ENCODE measurements at places on chromosomes 6 and 20.
A peak's percentile ranks its signal among the peaks of the same experiment; 100 is the strongest.

DNA sequence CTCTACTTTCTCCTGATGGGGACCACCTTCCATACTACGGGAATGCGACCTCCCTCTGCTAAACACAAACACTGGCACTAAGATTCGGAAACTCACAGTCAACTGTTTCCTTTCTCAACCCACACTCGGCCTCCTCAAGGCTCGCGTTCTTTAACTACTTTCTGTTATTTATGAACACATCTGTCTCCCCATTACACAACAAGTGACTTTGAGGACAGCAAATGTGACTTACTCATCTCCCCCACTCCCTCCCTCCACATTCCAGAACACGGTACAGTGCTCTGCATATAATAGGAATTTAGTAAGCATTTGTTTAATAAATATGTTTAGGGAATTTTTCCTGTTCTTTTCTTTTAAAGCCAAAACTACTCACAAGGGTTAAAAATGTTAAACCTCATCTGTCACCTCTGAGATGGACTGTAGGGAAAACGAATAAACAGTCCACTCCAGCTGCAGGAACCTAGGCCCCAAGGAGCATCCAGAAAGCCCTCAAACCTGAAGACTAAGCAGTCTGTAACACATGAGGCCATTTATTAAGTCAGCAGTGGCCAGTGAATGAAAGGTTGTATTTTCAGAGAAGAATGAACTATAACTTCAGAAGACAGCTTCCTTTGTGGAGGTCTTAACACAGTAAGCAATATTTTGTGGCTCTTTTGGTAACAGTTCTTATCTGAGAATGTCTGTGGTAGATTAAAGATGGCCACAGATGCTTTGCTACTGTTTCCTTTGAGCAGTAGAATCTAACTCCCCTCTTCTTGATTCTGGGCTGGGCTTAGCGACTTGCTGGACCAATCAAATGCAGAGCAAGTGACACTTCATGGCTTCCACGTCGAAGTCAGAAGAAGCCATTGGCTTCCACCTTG, 209.6 kb upstream of the DTNBP1 start:
- no peak for DNase-seq
- H3K4me1 ChIP-seq = no peaks in the 10 kb centered on the region
- H3K36me3 ChIP-seq = no peaks in the 10 kb centered on the region
- no peak overlapping the region for H3K27ac ChIP-seq

DNA sequence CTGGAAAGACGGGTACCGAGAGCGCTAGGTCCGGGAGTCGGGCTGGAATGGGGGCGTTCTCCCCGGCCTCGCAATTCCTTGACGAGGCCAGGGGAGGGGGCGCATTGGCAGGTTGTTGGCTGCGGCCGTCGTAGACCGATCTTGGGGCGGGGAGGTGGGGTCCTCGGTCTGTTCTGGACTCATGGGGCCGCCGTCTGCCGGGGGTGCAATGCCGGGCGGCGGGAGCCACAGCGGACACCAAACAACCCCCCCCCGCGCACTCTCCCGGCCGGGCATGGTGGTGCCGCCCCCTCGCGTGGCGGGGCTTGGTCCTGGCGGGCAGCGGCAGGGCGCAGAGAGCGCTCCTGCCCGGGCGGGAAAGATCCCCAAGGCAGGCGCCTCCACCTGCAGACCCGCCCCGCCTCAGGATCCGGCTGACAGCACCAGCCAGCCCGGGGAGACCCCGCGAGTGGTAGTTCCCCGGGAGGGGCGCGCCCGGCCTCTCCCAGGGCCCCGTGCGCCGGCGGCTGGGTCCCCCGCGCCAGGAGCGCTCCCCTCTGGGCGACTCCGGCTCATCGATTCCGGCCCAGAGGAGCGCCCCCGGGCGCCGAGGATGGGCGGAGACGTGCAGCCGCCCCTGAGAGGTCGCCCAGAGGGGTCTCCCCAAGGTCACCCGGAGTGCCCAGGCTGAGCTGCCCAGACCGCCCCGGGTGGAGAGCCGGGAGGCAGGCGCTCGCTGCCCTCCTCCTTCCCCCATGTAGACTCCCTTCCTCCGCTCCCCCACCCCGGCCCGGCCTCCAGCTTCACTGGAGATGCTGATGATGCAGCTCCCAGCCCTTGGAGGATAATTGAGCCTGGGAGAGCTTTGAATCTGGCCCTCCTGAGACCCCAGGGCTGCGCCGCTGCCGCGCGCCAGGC, 709 bp downstream of the PPP1R16B start:
- no peak for DNase-seq
- no peak overlapping the region for H3K27ac ChIP-seq
- no peaks in the 10 kb centered on the region for H3K36me3 ChIP-seq
- peak overlapping the region; percentile 76 for H3K4me3 ChIP-seq

- no peak overlapping the region for H3K27ac ChIP-seq
- no peaks in the 10 kb centered on the region for H3K27me3 ChIP-seq
- no peak overlapping the region for H3K4me3 ChIP-seq
- no peak for DNase-seq
- H3K36me3 ChIP-seq = no peaks in the 10 kb centered on the region
Measured at GRCh38 chr6:35253249-35253648, 6.3 kb upstream of the ZNF76 start.

- H3K36me3 ChIP-seq = no peaks in the 10 kb centered on the region
- no peak overlapping the region for H3K4me3 ChIP-seq
- H3K27me3 ChIP-seq = no peaks in the 10 kb centered on the region
- no peak overlapping the region for H3K27ac ChIP-seq
- H3K4me1 ChIP-seq = no peaks in the 10 kb centered on the region
Measured at GRCh38 chr6:145028144-145028818, 707.0 kb downstream of the EPM2A start.

- H3K4me3 ChIP-seq = no peak overlapping the region
- no peak overlapping the region for H3K27ac ChIP-seq
- H3K4me1 ChIP-seq = no peaks in the 10 kb centered on the region
- H3K27me3 ChIP-seq = no peaks in the 10 kb centered on the region
Measured at GRCh38 chr6:14462566-14462965, 345.0 kb downstream of the CD83 start.

DNA sequence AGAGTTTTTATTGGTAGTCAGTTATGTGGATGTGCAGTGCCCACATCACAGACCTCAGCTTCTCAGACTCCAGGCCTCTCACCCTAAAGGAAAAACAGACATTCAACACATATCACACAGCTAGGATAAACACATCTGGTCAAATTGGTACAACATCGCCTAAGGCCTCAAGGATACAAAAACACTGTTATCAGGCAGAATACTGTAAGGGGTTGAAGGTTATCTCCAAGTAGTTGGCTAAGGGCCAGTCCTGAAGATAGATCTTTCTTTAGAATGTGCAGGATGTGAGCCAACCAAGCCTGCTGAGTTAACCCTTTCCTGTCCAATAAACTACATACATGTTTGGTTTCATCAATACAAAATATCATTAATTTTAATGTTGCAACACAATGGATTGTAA, 308.4 kb upstream of the GJE1 start:
- no peak overlapping the region for H3K4me3 ChIP-seq
- no peaks in the 10 kb centered on the region for H3K27me3 ChIP-seq
- H3K27ac ChIP-seq = no peak overlapping the region

GRCh38 chr6:145813285-145814034, 1.1 kb downstream of the FBXO30 start:
- H3K4me3 ChIP-seq = peak overlapping the region; percentile 83
- no peaks in the 10 kb centered on the region for H3K36me3 ChIP-seq
- no peaks in the 10 kb centered on the region for H3K27me3 ChIP-seq
- DNase-seq = no peak
- H3K27ac ChIP-seq = no peak overlapping the region
- no peaks in the 10 kb centered on the region for H3K4me1 ChIP-seq

Measured in iPS DF 6.9 (cell line).